Lower lobe of right lung (tissue), 2 donors: ENCODE measurements at places on chromosomes 2 and 18. TPM values are rescaled to one million over a fixed set of nuclear protein-coding genes. Genes with fewer than 3 reads are reported as not detected.

DNA sequence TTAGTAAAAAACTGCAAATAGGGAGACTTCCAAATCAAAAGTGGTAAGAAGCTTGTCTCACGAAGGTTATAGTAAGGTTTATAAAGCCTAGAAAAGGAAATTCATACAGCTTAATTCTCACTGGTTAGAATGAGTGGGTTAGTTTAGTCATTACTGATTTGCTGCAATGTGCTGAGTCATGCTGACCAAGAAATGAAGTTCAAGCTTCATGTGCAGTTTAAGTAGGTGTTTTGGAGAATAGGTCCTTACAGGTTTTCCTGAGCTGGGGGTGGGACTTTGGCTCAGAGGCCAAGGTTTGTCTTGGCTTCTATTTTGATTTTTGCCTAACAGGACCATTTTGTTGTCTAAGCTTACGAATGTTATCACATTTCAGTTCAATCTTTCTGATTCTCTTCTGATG, 15.1 kb downstream of the CLIP4 start:
- DNase-seq = no peak

DNA sequence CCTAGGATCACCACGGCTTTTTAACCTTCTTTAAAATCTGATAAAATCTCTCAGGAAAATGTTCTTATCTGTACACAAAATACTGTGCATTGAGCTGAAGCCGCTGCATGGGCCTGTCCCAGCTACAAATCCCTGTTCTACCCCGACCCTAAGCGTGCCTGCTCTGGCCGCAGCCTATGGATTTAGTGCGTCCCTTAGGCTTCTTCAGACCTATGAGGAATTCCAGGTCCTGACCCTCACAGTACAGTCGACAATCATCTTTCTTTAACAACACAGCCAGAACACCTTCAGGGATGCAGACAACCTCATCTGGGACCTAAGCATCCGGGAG, 477 bp upstream of the WDCP start:
- no peak for DNase-seq

GRCh38 chr18:799943-800342, 12.1 kb downstream of the YES1 start:
- DNase-seq = no peak

GRCh38 chr2:174892546-174892945, 112.6 kb downstream of the CHN1 start:
- DNase-seq = no peak

GRCh38 chr18:76791642-76792041, 30.7 kb upstream of the ZNF236 start:
- no peak for DNase-seq

GRCh38 chr2:223563462-223563861, 38.7 kb downstream of the SCG2 start:
- DNase-seq = no peak

DNA sequence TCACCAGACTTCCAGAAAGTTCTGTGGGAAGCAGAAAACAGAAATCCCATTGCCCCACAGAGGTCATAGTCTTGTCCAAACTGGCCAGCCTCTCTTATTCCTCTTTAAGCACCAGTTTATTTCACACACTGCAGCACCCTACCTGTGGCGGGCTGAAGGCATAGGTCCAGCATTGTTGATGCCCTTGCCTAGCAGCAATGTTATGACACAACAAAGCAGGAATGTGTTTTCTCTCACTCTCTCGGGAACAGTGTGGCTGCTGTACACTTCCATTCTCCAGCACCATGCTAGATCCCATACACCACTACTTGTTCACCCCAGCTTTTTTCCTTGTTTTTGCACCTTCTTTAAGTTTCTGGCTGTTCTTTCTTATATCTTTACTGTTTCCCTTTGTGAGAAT, 181.6 kb downstream of the DNAH6 start:
- DNase-seq = no peak

DNA sequence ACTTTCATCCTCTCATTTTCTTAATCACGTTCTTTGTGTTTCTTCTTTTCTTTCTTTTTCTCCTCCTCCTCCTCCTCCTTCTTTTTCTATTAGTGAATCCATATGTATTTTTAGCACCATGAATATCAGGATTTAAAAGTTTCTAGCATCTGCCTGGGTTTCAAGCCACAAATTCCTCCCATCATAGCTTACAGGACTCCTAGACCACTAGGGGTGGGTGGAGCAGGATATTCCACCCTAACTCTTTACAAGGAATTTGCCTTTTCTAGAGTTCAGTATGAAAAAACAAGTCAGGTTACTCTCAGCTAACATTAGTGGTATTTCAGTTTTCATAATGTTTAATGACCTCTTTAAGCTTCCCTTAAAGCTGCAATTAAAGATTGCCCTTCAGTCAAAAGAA, 19.1 kb upstream of the LRRTM1 start:
- DNase-seq = no peak

DNA sequence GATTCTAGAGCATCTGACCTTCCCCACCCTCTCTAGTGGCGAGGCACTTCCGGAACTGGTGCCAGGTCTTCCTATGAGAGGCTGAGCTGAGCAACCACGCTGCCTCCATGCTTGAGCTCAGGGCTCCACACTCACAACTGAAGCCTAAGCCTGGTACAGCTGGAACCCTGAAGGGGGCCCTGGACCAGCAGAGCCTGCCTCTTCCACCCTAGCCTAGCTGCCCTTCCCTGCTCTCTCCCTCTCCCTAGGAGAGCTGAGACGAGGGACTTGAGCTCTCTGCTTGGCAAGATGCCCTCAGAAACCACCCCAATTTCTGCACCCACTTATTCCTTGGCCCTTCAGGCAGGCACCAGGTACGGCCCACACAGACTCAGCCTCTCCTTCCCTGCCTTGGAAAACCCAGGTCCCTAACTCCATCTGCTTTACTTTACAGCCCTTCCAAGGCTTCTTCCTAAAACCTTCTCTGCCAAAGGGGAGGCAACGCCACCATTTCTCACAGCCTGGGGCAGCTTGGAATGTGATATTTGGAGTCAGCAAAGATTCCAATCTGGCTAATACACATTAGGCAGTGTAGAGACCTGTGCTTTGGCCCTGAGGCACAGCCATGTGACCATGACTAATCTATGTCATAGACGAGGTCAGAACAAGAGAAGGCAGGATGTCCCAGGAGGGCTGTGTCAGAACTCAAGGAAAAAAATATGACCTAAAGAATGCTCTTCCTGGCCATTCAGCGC, 18.8 kb downstream of the COX7A2L start:
- no peak for DNase-seq

DNA sequence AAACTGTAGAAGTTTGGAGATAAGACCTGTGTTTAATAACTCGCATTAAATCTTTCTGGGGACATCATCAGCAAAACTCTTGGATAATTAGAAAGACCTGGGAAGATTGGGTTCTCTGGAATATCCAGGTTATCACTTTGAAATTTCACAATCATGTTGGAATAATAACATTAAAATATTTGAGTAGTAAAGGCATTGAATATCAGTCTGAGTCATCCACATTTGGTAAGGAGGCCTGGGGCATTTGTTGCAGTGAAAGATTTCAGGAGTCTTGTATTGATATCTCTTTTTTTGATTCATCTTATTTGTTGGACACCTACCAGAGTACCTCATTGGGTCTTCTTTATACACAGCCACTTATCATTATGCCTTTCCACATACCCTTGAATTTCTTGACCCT, 95.9 kb downstream of the EPB41L5 start:
- DNase-seq = no peak

GRCh38 chr2:187900021-187900420, 345.8 kb upstream of the TFPI start:
- no peak for DNase-seq

GRCh38 chr2:159072795-159073194, 104.4 kb downstream of the TANC1 start:
- DNase-seq = no peak

DNA sequence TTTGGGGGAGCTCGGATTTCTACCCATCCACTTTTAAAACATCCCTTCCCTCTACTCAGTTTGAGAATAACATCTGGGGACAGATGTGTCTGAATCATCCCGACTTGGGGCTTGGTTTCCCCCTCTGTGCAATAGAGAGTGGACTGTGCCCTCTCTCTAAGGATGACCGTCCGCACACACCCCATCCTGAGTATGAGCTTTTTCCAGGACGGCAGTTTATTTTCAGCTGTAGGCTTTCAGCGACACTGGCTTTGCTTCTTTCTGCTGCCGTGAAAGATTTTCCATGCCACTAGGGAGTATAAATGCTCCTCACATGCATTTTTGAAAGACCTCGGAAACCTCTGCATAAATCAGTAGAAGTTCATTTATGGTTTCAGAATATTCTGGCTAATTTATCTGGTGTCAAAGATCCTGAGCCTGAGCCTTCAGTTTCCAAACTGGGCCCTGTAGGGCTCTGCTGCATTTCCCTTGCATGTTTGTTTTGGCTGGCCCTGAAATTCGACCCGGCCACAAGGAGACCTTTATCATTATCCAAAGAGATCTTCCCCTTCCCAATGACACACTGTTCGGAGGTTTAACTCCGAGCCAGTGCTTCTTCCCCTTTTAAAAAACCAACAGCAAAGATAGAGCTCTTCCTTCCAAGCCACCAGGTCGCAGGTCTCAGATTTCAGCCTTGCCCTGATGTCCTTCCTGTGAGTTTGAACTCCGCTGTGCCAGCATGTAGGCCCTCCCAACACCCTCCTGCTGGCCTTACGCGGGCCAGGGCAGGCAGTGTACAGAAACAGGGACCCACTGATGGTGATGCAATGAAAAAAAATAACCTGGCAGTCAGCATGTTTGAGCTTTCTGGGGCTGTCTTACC, 53.3 kb downstream of the FECH start:
- no peak for DNase-seq

DNA sequence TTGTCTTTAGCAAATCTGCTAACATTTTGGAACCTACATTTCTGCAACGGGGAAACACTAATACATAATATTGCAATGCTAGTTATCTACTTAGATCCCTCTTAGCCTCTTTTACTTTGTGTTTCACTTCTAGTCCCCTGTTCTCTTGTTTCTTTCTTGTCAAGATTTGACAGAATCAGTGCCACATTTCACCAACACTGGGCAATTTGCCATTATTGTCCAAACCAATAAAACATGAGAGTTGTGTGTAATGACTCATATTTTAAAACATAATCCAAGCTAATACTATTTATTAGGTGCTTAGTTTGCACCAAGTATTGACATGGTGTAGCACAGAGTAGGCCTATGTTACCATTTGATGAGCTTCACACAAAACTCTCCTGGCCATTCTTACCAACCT, 33.7 kb upstream of the ACVR1C start:
- no peak for DNase-seq

GRCh38 chr2:197107291-197108269, 181.1 kb upstream of the PGAP1 start:
- DNase-seq = no peak

MAPRE3 gene
- 27.1 TPM for total RNA-seq

LDLRAD4 gene
- total RNA-seq = 24.6 TPM

HNMT gene
- total RNA-seq = 99.3 TPM

VWA3B gene
- total RNA-seq = 7.9 TPM
